ENCODE measurements at places on chromosomes 2 and 18. TPM values are rescaled to one million over a fixed set of nuclear protein-coding genes. Genes with fewer than 3 reads are reported as not detected.

GRCh38 chr18:57956491-57956890 lies 87.5 kb upstream of the NEDD4L start:
- no peak for DNase-seq

GRCh38 chr2:241008711-241009121 lies 10.3 kb downstream of the SNED1 start:
- peak; percentile 62 for DNase-seq

Gene INHA
- total RNA-seq = 0.37 TPM

GRCh38 chr2:45275806-45276205 lies 266.6 kb upstream of the SIX2 start:
- no peak for DNase-seq

- no peak for DNase-seq
Measured at GRCh38 chr2:190528521-190529001, 6.0 kb downstream of the NEMP2 start.

DNA sequence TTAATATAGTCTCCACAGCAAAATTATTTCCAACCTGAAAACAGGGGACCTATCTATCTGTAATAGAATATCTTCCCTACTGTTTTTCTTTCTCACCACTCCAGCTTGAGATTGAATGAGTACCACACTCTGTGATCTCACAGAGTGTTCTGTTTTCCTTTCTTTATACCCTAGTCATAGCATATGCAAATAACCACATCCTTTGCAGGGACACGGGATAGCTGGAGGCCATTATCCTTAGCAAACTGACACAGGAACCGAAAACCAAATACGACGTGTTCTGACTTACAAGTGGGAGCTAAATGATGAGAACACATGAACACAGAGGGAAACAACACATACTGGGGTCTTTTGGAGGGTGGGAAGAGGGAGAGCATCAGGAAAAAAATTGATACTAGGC lies 224.7 kb downstream of the SLC8A1 start:
- DNase-seq = no peak

Gene UGT1A9
- not detected for total RNA-seq

- DNase-seq = no peak
Measured at GRCh38 chr18:76619261-76619620, 124.2 kb upstream of the ZNF516 start.

DNA sequence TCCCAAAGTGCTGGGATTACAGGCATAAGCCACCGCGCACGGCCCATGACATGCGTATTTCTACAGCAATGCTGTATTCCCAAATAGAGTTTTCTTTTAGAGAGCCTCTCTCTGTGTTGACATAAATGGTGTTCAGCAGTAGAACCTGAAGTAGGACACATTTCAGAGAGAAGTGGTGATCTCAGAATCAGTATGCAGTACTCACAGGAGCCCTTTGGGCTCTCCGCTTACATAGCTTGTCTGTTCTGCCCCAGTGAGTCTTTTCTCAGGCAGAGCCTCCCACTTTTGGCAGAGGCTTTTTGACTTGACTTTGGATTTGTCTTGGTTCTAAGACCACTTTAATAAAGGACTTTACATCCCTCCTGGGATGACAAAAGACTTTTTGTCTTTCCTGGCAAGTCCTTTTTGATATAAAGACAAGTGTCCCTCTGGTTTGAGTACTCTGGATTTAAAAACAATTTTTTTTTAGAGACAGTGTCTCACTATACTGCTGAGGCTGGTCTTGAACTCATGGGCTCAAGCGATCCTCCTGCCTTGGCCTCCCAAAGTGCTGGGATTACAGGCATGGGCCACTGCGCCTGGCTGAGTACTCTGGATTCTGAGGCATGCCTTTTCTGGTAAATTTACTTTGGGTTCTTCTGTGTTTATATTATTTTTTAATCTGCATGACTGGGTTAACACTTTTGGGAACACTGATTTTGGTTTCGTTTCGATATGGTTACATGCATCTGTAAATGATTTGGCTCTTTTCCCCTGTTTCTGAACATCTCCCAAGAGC lies 113.3 kb downstream of the SMAD2 start:
- no peak for DNase-seq

GRCh38 chr18:6107794-6108193 lies 212.5 kb upstream of the TMEM200C start:
- DNase-seq = no peak

DNA sequence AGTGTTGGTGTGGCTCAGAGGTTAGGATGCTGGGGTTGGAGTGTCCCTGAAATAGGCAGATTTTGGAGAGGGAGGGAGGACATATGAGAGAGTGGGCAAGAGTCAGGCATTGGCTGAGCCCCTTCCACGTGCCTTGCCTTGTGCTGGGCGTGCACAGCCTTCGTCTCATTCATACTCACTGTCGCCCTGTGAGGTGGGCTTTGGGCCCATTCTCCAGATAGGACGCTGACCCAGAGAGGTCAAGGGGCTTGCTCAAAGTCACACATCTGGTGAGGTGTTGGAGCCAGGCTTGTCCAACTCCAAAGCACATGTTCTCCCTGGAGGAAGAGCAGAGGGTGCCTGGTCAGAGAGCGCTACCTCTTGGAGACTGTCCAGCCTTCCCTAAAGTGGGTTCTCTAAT lies 166.8 kb downstream of the DYSF start:
- no peak for DNase-seq

Gene AKAIN1
- total RNA-seq = not detected

DNA sequence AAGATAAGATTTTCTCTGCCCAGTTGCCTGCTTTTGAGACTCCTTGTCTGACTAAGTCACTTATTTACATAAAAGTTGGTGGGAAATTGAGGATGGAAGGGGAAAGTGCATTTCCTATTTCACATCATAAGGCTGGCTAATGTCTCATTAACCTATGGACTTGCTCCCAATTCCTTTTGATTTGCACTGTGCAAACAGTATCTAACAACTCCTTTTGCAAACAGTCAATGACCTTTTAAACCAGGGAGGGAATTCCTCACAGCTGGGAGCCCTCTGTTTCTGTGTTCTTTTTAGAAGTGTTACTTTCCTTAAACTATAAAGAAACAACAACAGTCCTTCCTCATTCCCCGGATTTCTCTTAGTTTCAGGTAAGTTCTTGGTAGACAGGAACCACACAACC lies 272.8 kb downstream of the RND3 start:
- no peak for DNase-seq

Gene MALL
- 35.1 TPM for total RNA-seq

Gene ATP6V1B1
- total RNA-seq = 0.48 TPM

Gene TMEM169
- 0.38 TPM for total RNA-seq

Gene CPLX4
- total RNA-seq = not detected

GRCh38 chr2:27773959-27774358 lies 2.4 kb downstream of the MRPL33 start:
- DNase-seq = no peak

Gene TTN
- 6.7 TPM for total RNA-seq
